Caki2 (cell line): ENCODE measurements at places on chromosomes 13 and 19. TPM values are rescaled to one million over a fixed set of nuclear protein-coding genes. Genes with fewer than 3 reads are reported as not detected.
A peak's percentile ranks its signal among the peaks of the same experiment; 100 is the strongest.

NCR1 gene
- not detected in 2 replicates for total RNA-seq

ZSCAN4 gene
- total RNA-seq, result not detected in 2 replicates

DNA sequence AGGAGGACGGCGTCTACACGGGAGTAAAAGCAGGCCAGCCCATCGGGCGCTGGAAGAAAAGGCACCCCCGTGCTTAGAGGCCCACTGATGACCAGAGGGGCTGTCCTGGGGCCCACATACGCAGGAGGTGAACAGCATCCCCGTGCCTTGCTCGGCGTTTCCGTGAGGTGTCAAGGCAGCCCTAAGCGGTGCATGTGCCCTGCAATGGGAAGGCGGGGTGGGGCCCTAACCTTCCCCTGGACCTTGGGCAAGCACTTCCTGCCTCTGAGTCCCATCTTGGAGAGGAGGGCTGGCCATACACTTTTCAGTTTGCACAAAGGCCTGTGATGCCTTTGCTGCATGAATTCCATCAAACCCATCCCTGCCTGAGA, 47.8 kb upstream of the ATP11A start:
- DNase-seq, result no peak

GRCh38 chr13:51643105-51643881, 59.0 kb downstream of the WDFY2 start:
- DNase-seq, result peak; percentile 67

DNA sequence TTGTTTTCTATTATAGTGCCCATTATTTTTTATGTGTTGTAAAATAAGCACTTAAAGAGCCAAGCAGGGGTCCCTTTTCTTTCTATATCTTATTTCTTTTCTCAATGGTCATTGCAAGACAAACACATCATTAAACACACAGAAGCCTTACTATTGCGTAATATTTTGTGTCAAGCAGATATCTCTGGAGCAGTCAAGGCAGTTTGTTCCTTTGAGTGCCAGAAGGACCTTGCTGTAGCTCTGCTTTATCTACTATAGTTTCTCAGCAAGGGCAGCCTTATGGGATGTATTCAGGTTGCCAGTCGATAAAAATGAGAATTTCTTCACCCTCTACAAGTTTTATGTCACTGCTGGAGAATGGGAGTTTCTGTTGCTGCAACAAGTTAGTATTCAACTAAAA, 319.3 kb downstream of the TDRD3 start:
- DNase-seq, result no peak

DNA sequence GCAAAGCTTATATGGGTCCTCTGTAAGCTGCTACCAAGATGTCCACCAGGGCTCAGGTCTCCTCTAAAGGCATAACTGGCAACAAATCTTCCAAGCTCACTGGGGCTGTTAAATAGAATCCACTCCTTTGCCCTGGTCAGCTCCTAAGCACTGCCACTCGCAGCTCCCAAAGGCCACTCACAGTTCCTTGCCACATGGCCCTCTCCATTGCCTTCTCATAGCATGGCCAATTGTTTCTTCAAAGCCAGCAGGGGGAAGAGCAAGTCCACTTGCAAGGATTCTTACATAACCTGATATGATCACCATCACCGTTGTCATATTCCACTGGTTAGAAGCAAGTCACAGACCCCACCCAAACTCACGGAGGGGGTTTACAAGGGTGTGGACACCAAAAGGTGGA, 199.5 kb downstream of the SUCLA2 start:
- DNase-seq, result no peak

DNA sequence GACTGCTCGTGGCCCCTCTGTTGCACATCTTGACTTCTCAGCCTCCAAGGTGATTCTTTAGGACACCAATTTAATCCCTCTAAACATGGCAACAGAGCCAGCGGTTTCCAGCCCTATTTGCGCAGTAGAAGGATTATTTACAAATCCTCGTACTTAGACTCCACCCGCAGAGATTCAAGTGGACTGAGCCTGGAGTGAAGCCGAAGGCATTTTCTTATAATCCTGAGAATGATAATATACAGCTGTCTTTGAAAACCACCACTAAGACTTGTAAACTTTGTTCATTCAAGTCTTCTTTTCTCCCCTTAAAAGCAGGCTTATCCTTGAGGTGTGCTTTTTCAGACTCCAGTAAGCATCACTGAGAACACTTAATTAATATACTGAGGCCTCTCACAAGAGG, 4.8 kb upstream of the DPRX start:
- DNase-seq, result no peak
